Ammon's horn (tissue), 1 donor: ENCODE measurements at places on chromosomes 7 and 10.

- DNase-seq: no peak
Measured at GRCh38 chr7:25787336-25787735, 364.7 kb upstream of the NFE2L3 start.

DNA sequence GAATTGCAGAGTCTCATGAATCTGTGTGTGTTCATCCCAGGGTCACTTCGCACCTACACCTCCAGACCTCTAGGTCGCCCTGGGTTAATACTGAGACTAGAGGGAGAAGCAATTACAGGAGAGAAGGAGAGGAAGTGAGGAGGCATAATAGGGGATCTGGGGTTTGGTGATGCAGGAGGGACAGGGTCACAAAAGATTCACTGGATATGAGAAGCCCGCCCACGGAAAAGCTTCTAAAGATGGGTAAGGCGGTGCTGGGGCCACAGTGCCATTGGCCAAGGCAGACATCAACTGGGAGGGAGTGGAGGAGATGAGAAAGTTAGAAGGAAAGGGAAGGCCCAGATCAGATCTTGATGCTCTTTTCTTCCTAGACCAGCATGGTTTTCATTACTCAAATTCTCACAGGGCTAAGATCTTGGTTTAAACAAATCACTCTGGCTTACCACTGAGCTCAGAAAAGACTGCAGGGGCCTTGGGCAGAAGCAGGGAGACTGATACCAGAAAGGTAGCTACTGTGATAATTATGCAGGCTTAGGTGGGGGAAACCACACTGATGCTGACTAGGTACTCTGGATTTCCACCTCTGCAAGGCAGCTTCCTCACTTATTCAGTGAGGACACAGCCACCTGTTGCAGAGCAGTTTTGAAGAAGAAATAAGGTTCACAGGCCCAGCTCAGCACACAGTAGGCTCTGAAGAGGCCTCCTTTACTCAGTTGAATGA is 17.4 kb upstream of the ZNF273 start:
- no peak for DNase-seq

DNA sequence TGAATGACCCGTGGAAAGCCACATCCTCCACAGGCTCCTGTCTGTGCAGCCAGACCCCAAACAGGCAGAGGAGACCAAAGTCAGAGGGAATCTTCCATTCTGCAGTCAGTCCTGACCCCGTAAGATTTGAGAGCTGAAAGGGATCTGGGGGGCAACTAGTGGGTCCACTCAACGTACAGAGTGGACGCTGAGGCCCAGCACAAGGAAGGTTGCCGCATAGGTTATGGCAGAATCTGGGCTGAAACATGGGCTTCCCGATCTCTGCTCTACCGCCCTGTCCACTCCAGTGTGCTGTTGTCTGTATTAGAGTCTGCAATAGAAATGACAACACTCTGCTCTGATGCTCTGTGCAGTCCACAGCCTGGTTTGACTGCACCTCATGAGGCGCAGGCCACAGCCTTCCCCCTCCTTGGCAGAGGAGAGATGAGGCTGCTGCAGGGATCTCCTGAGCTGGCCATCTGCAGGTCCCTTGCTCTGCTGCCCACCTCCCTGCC is 7.9 kb upstream of the ZNF22 start:
- no peak for DNase-seq

- no peak for DNase-seq
Measured at GRCh38 chr10:93074597-93075368, 1.1 kb downstream of the CYP26A1 start.

DNA sequence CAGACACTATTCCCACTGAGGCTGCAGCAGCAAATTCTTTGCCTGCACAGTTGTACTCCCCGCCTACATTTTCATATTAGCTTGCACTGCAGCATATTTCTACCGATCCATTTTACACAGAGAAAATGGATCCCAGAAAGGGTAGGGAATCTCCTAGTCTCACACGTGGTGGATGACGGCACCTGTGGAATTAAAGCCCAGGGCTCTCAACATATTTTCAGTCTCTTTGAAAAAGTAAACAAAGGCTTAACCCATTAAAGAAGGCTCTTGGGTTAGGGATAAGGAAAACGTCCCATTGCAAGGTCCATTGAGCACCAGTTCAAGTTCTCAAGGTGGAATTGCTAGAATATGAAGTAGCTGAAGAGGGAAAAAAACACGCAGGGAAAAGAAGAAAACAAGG is 49.4 kb upstream of the FOXI2 start:
- DNase-seq: no peak

GRCh38 chr10:61481597-61481996 is 28.4 kb upstream of the TMEM26 start:
- DNase-seq: no peak
